AG08396 (cell line): ENCODE measurements at places on chromosomes 6 and 20.

- no peak for DNase-seq
These were observed 96.1 kb downstream of the NUS1 start for GRCh38 chr6:117771403-117771802.

DNA sequence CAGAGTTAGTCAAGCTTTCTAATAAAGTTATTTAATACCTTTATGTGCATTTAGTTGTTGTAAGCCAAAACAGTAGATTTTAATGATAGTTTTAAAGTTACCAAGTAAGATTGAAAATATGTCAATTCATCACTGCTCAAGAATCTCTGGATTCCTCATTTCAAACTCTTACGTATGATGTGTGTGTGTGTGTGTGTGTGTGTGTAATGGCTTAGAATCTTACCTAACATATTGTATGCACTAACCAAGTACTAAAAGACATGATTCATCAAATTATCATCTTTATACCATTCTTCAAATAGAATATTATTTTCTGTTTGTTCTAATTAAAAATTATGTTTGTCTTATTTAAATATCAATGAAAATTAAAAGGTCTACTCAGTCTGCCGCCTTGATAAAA, 41.5 kb upstream of the ZNF337 start:
- no peak for DNase-seq

- DNase-seq: no peak
These were observed 77.2 kb downstream of the PFDN4 start for GRCh38 chr20:54284928-54285704.

- DNase-seq: no peak
These were observed 295.1 kb downstream of the ALDH8A1 start for GRCh38 chr6:134654751-134655150.

- no peak for DNase-seq
These were observed at the start of gene R3HDML for GRCh38 chr20:44336725-44337380. TSS of gene R3HDML (plus strand) at chr20:44337043. CDS start at chr20:44337158, 115 bp downstream.

GRCh38 chr6:14501240-14501639, 383.7 kb downstream of the CD83 start:
- no peak for DNase-seq

DNA sequence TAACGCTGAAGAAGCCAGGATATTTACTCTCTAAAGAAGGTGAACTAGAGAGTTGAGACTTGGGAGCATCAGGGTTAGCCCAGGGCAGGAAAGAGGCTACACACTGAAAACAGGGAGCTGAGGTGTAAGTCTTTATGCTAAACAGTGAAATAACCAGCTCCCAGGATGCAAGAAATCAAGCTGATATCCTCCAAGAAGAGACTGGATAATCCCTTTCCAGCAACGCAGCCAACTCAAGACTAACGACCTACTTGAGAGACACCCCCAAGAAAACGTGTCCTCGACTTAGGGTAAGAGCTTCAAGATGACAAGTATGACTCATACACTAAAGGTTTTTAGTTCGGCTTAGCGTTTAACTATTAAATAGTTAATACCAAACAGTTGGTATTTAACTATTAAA, 202.2 kb downstream of the TASP1 start:
- DNase-seq: no peak

GRCh38 chr6:33373960-33374910, 17.4 kb upstream of the KIFC1 start:
- no peak for DNase-seq
